ENCODE measurements at places on chromosomes 3 and 15.
A peak's percentile ranks its signal among the peaks of the same experiment; 100 is the strongest.

DNA sequence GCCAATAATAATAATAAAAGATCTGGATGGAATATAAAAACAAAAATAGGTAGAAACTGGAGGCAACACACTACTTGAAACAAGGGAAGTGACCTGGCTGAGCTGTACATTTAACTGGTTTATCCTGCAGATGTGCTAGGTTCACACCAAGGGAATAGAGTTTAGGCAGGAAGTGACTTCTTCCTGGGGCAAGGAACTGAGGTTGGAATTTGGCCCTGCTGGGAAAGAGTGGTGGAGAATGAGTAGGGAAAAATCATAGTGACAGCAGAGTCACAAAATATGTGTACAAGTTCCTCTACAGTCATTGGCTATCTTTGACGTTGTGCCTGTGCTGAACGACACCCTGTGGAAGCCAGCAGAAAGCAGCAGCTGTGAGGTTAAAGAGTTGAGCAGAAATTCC is 44.1 kb downstream of the ARHGAP11B start:
- no peak for DNase-seq

GRCh38 chr3:193560870-193561269 is 6.2 kb upstream of the ATP13A4 start:
- DNase-seq = no peak

- no peak for DNase-seq
These were observed 13.8 kb upstream of the MSL2 start for GRCh38 chr3:136209921-136210320.

- DNase-seq = no peak
These were observed 32.6 kb downstream of the TOPBP1 start for GRCh38 chr3:133629146-133629545.

GRCh38 chr15:78469031-78469430 is 31.0 kb downstream of the IREB2 start:
- no peak for DNase-seq

DNA sequence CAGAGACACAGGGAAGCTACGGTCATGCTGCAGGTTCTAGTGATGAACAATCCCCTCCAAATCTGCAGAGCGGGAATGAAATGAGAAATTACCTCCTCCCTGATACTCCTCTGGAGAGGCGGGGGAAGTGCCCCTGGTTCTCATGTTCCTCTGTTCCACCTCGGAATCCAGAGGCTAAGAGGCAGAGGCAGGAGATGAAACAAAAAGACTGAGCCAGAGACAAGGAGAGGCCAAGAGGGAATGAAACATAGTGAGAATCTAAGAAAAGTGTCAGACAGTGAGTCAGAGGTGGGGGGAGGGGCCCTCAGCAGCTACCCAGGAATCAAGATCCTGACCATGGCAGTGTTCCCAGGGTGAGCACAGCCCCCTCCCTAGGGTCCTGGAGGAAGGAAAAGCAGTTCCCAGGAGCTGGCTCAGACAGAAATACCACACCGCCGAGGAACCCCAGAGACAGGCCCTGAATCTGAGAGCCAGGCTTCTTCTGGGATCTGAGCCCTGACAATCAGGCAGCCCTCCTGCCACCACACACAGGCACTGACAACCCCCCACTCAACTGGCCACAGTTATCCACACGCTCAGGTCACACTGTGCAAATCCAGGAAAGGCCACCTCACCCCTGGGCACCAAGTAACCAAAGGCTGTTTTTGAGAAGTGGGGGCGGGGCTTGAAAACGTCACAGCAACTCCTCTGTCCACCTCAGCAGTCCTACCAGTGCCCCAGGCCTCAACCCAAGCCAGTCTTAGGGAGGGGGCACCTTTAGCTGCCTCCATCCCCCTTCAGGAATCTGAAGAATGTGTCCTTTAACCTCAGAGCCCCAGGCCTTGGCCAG is 2.4 kb downstream of the CSRNP1 start:
- peak; percentile 90 for DNase-seq

DNA sequence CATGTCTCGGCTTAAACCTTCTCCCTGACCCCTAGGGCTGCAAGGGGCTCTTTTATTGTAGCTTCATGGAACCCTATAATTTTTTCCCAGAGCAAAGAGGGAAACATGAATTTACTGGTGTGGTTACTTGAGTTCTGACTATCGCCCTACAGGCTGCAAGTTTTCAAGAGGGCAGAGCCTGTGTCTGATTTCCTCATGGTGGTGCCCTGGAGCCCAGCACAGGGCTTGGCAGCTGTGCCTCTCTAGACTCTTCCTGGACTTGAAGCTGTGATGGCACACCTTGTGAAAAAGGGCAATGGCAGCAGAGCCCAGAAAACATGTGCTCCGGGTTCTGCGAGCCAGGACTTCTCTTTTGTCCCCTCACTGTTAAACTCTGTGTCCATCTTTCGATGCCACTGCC is 34.2 kb upstream of the TF start:
- no peak for DNase-seq

DNA sequence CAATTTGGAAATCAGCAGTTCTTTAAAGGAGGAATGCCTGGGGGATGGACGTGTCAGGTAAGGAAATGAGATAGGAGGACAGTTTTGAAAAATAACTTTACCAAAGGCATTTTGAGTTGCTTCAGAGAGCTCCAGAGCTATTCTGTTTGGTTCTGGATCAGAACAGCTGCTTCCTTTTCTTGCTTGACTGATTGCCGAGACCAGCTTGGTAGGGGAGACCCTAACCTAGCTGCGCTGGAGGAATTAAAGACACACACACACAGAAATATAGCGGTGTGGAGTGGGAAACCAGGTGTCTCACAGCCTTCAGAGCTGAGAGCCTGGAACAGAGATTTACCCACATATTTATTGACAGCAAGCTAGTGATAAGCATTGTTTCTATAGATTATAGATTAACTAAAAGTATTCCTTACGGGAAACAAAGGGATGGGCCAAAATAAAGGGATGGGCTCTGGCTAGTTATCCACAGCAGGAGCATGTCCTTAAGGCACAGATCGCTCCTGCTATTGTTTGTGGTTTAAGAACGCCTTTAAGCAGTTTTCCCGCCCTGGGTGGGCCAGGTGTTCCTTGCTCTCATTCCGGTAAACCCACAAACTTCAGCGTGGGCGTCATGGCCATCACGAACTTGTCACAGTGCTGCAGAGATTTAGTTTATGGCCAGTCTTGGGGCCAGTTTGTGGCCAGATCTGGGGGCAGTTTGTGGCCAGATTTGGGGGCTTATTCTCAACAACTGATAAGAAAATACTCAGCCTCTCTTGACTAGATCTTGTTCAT is 556.0 kb downstream of the ROBO1 start:
- no peak for DNase-seq

- no peak for DNase-seq
These were observed 238.8 kb downstream of the CDIN1 start for GRCh38 chr15:36818260-36818659.

DNA sequence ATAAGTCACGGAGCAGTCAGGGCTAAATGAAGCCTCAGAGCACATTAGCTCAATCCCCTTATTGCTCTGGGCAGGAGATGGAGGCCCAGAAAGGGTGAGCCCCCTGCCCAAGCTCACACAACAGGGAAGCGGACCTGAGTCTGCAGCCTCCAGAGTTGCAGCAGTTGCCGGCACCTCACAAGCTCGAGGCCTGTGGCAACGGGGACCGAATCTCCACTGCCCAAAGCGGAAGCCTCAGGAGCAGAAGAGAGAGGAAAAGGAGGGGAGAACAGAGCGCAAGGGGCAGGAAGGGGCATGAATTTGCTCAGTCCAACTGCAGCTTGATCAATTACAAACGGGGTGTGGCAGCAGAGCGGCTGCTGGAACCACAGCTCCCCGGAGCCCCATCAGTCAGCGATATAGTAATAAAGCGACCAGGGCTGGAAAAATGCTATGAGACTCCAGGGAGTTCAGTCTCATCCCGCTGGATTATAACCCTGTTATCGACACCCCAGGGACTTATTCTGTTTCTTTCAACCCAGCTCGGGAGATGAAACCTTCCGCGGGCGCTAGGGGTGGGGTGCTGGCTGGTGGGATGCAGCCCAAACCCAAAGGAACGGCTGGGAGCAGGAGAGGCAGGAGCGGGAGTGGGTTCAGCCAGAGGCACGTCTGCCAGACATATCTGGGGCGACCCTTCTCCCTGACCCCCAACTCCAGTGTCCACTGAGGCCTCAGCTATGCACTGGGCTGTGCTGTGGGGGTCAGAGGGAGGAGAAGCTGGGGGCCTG is 219.7 kb upstream of the LINGO1 start:
- DNase-seq = peak; percentile 15

DNA sequence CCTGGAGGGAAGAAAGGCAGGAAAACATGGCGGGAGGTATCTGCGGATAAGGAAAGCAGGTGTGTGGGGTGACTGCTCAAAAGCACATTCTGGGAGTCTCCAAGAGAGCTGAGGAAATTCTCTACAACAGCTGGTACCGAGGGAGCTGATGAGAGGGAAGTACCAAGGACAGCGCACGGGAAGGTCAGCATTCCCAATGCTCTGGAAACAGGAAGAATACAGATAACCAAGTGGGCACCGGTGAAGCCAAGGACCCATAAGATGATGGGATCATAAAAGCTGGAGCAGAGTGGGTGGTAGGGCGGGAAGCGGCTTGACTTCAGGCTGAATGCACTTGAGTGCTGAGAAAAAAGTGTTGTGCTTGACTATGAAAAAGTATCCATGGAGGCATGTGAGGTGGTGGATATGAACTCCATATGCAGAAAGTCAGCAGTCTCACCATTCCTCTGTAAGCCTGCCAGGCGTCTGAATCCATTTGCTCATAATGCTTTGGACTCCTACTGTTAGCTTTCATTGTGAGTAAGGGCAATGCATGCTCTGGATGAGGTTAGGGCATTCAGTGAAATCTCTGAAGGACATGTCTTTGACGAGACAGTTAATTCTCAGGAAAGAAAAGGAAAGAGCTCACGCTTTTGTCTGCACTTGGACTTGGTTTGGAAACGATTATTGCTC is 215.5 kb downstream of the NR1D2 start:
- DNase-seq = no peak

DNA sequence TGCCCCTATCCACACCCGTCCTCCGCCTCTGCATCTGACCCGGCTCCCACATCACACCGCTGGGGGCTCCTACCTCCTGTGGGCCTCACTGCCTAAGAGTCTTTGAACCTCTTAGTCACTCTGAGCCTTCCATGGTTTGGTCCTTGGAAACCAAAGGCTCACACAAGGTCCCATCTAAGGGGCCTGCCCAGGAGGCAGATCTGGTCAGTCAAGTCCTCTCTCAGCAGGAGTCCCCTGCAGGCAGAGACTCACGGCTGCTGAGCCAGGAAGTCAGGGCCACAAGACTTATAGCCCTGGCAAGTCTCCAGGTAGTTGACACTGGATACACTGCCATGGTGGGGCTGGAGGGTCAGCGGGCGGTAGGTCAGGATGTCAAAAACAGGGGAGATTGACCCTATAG is 31.2 kb upstream of the ALDH1L1 start:
- no peak for DNase-seq

DNA sequence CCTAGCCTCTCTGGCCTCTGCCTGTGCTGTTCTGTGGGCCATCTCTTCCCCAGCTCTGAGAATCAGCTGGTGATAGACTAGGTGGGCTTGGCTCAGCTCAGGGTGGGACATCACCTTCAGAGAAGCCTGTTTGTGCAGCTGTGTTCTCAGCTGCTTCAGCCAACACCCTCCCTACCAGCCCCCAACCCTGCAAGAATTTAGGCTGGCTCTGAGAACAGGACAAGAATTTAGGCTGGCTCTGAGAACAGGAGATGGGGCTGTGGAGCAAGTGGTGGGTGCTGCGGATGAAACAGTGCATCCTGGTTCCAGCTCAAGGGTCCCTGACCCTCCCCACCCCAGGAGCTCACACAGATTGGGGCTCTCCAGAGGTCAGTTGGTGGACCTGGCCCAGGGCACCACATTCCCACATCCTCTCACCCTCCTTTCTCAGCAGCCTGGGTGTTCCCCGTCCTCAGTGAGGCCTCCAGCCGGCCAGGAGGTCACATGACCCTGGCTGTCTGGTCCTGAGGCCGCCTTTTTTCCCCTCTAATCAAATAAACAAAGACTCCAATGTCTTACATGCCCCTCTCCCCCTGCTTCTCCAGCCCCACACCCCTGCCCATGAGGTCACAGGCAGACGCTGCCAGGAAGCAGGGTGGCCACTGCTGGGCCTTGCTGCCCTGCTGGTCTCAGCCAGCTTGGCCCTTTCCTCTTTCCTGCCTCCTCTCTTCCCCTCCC is 14.9 kb downstream of the PLEKHO2 start:
- DNase-seq = peak; percentile 84

- DNase-seq = peak; percentile 36
These were observed 151.7 kb upstream of the PROK2 start for GRCh38 chr3:71936681-71937080.

GRCh38 chr3:3082234-3082924 is 27.8 kb downstream of the IL5RA start:
- DNase-seq = no peak

DNA sequence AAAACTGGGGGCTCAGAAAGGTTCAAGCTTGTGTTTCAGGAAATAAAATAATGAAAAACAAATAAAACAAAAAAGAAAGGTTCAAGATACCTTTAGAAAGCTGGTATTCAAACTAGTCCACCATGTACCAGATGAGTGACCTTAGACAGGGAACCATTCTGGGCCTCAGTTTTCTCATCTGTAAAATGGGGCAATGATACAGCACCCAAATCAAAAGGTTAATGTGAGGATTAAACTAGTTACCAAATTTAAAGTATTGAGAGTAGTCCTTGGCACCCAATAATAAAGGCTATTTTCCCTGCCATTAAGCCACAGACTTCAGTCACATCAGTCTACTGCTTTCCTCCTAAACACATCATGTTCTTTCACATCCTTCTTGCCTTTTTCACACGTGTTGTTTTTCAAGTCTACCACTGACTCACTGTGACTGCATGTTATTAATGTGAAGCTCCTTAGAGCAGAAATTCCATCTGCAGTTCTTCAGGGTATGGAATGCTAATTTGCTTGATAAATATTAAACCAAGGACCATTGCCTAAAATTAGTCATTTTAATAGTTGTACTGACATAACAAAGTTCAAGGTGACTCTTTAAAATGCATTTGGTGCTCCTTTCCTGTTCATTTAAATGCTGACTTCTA is 19.9 kb downstream of the TAMM41 start:
- no peak for DNase-seq

DNA sequence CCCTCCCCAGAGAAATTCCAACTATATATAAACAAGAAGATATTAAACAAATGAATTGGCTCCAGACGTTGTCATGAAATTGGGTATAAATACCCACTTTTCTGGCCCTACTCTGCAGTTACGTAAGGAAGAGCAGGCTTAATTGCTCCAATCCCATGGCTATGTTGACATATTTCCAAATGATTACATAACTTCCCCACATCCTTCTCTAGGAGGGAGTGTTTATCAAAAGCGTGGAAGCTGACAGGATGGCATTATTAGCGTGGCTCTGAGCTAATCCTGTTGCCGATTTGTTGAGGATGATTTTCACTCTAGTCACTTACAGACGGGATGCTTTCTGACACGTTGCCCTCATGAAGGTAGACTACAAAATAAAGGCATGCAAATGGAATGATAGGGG is 347.5 kb upstream of the TMCO5A start:
- no peak for DNase-seq

- no peak for DNase-seq
These were observed 69.5 kb downstream of the HERC1 start for GRCh38 chr15:63764124-63764803.

DNA sequence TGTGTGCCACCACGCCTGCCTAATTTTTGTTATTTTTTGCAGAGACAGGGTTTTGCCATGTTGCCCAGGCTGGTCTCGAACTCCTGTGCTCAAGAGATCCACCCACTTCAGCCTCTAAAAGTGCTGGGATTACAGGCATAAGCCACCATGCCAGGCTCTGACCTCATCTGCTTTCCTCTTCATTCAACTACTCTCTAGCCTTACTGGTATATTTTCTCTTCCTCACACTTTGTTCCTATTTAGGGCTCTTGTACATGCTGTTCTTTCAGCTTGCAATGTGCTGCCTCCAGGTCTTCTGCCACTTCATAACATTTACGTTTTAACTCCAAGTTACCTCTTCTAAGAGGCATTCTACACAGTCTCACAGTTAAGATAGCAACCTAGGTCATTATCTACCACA is 34.9 kb downstream of the PIK3CB start:
- DNase-seq = no peak
